ENCODE measurements at places on chromosomes 6 and 20.
A peak's percentile ranks its signal among the peaks of the same experiment; 100 is the strongest.

DNA sequence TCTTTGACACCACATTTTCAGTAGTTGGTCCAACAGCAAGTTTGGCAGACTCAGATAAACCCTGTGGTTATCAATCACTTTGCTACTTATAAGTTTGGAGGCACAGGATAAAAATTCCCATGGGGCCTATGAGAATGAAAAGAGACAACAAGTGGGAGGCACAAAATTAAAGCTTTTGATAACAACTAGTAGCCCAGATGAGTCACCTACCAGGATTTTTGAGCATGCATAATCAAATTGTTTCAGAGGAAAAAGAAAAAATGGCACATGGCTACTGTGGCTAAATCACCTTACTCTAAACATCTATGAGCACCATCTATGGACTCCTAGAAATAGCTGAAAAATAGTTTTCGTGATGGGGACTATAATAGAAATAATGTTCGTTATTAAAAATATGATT is 40.8 kb upstream of the BMP5 start:
- DNase-seq, result peak; percentile 60

- DNase-seq, result peak; percentile 13
Measured at GRCh38 chr6:81751388-81752083, 945 bp downstream of the TENT5A start.

DNA sequence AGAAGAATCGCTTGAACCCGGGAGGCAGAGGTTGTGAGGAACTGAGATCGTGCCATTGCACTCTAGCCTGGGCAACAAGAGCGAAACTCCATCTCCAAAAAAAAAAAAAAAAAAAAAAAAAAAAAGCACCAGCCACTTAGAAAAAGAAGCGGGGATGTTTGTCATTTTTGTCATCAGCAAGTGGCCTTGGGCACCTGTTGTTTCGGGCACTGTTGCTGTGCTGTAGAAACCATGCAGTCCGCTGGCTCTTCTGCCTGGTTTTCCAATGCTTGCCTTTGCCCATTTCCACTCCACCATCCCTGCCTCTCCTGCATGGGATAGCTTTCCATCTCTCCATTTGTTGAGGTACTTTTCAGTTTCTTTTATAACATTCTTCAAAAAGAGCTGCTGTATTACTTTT is 129.3 kb downstream of the ARID1B start:
- DNase-seq, result no peak

- DNase-seq, result no peak
Measured at GRCh38 chr6:128028183-128028582, 127.3 kb upstream of the THEMIS start.

GRCh38 chr6:11398451-11399326 is 138.9 kb upstream of the TMEM170B start:
- no peak for DNase-seq

DNA sequence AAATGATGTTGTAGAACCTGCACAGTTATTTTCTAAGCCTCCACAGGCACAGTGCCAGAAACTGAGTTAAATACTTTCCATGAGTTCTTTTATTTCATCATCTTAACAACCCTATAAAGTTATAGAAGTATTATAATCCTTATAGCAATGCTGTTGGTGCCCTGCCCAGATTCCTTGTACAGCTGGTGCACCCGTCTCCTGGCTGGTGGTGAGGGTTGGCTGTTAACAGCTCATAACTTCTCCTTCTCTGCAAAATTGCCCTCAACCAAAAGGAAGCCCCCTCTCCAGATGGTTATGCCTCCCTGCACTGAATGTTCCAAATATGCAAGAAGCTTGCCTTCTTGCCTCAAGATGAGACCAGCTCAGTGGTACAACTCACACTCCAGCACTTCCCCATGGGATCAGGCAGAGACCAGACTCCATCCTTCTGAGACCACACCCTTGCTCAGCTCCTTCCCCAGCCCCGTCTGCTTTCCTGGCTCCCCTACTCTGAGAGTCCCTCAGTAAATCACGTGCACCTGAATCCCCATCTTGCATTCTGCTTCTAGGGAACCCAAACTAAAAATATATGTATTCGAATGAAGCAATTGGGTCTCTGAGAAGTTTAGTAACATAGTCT is 304.4 kb upstream of the PLCB4 start:
- no peak for DNase-seq

- no peak for DNase-seq
Measured at GRCh38 chr6:52984247-52984646, 10.8 kb downstream of the GSTA4 start.

- no peak for DNase-seq
Measured at GRCh38 chr6:6678185-6678671, 89.7 kb downstream of the LY86 start.

- DNase-seq, result no peak
Measured at GRCh38 chr6:165205632-165206031, 103.8 kb downstream of the C6orf118 start.

DNA sequence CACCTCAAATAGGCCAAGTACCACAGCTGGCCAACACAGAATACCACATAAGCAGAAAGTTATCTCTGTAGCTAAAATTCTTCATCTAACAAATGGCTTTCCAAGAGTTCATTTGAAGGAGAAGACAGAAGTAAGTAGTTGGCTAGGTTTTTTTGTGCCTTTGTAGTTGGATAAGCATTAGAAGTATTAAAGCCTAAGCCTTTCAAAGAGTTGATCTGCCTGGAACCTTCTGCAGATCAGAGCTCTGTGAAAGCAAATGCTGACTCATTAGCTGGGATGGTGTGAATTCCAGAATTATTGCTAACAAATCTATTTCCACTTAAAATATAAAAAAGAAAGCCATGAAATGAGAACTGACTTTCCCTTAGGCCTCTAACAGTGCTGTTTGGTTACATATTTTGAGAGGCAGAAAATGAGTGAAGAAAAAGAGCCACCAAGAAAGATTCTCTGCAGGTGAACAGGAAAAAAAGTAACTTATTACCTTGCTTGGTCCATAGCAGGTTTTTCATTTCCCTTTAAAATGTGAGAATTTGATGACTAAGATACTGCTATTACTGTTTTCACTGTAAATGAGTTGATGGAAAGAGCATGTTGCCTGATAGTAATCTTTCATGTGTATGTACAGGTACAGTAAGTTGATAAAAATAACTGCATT is 763.2 kb upstream of the FLRT3 start:
- no peak for DNase-seq

DNA sequence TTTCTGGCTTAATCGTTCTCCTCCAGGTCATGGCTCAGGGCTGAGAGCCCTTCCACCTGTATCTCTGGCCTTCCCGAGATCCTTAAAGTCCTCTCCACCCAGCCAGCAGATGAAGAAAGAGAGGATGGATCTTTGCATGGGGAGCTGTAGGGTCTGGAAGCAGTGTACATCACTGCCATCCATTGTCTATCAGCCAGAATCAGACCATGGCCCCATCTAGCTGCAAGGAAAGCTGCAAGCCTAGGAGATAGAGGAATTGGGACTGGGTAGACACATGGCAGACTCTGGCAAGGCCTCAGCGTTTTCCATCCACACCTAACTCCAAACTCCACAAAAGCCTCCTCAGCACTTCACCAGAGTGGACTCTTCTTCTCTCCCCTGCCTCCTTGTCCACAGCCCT is 113.8 kb upstream of the MAFB start:
- no peak for DNase-seq

Measured in HS-5 (cell line).